ENCODE measurements at places on chromosomes 7 and 10.

- no peak for DNase-seq
Measured at GRCh38 chr10:117237401-117237991, 3.4 kb upstream of the SLC18A2 start.

GRCh38 chr10:27564398-27564797 lies 60.3 kb downstream of the RAB18 start:
- no peak for DNase-seq

- DNase-seq: peak; percentile 80
Measured at GRCh38 chr7:138752518-138753149, 45.2 kb upstream of the TMEM213 start.

GRCh38 chr10:93160140-93160539 lies 86.4 kb downstream of the CYP26A1 start:
- DNase-seq: no peak

DNA sequence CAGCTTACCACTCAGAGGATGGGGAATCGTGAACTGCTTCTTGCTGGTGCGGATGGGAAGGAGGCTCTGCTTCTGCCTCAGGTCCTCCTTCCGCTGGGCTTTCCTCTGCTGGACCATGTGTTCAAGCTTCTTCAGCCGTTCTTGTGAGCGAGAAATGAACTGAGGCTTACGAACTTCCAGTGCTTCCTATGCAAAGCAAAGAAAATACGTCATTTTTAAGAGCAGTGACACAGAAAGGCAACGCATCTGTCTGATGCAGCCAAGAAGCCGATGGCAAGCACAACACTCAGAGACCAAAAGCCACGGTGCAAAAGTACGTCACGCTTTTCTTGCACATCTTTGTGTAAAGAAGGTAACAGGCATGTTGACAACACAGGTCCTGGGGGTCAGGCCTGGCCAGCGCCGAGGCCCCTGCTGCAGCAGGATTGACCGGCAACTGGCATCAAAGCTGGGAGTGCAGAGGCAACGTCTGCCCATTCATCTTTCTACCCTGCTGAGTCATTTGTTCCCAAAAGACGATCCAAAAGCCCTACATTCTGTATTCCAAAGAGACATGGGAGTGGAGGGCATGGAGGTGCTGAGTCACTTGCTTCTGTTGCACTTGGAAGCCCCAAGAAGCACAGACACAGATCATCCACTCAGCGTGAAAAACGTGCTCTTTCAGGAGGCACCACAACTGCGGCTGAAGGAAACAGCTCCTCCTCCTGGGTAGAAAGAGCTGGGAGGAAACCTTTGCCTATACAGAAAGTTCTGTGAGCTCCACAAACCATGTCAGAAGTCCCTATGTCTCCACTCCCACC lies 71.0 kb upstream of the ADAM12 start:
- DNase-seq: no peak

DNA sequence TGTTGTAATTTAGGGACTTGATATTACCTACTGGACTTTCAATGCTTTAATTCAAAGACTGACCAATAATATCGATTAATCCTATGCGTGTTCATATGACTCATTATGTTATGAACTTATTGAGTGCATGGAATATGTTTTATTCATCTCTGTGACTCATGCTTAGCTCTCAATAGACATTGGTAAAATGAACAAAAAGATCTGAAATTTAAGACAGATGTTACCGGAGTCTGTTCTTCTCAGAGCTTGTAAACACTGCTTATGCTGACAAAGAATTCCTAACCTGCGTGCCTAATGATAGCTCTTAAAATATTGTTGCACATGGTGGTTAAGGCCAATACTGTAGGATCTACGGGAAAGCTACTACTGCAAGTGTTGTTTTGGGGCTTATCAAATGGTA lies 131.5 kb upstream of the ACBD5 start:
- DNase-seq: no peak

- DNase-seq: no peak
Measured at GRCh38 chr7:149598721-149599308, 101.2 kb upstream of the ZNF746 start.

- no peak for DNase-seq
Measured at GRCh38 chr10:99775850-99776249, 6.6 kb upstream of the ABCC2 start.

DNA sequence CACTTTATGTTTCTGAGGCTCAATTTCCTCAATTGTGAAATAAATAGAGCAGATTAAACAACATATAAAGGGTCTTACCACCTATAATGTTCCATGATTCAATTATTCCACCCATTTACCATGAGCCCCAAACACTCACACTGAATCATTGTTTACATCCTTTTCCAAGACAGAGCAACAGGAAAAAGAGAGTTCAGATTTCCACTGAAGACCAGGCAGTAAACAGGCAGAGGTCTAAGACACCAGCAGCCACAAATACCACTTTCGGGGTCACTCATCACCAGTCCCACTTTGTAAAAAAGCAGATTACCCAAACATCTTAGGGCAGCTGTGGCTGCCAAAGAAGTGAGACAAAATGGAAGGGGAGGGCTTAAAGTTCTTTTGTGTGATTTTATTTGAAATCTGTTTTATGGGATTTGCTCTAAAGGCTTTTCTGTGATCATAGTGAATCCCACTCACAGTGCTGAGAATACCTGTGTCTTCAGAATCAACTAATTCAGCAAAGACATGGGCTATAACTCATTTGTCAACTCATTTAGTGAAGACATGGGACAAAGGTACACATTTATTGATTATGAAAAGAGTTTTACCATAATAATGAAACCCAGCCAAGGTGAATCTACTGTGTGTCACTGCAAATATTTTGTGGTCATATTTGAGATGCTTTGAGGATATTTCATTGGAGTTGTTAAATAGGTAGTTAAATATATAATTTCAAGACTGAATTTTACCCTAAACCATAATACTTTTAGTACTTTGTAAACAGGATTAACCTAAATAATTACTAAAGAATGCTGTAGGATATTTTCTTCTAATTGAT lies 24.8 kb upstream of the DLD start:
- DNase-seq: no peak

DNA sequence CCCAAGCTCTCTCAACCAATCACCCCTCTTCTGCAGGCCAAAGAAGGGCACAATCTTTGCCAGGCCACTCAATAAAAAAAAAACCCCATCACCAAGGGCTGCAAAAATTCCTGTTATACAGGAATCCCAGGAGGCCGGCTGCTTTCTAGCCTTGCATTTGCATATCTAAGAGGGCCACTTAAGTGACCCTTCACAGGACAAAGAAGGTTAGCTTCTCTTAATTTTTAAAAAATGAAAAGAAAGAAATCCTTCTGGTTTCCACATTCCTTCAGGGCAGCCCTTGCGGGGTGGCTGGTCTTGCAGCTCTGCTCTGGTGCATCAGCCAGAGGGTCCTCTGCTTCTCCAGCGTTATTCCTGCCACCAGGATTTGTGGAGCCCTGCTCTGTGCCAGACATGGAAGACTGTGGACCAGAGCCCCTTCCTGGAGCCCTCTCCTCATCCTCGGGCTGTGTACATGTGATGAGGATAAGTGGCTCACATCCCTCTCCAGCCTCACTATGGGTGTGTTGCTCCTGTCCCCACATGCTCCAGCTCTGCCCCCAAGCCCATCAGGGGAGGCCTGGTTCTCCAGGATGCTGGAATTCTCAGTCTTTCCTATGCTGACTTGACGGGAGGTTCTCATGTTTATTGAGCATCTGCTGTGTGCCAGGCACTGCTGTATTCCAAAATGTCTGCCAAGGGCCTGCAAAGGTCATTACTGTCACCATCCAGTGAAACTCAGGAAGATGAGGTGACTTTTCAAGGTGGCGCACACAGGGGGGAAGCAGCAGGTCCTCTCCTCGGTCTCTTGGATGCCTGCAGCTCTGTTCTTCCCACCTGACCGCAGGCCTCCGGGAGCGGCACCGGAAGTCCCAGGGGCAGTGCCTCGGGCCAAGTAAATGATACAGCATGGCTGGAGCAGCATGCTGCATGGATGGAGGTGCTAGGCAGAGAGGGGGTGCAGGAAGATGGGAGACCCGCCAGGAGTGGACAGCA lies 67.7 kb downstream of the ARHGAP22 start:
- DNase-seq: no peak

- no peak for DNase-seq
Measured at GRCh38 chr10:9140373-9140772, 1085.9 kb downstream of the GATA3 start.

DNA sequence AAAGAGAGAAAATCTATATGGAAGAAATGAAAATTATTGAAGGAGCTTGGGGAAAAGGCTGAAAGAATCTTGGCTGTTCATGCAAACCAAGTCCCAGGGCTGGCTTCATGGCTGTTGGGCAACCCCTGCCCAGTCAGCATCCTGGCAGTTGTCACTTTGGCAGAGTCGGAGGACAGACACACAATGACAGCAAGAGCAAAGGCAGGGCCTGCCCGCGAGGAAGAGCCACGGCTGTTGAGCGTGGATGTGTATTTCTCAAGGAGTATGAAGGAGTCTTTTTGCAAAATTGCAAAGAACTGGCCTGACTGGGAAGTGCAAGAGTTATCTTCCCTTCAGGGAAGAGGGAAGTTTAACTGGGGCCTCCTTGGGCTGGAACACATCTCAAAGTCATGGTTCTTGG lies 11.7 kb downstream of the PTPRE start:
- DNase-seq: no peak

- DNase-seq: no peak
Measured at GRCh38 chr7:139294951-139295575, 46.1 kb upstream of the FMC1 start.

- DNase-seq: no peak
Measured at GRCh38 chr10:117139581-117140524, 1.8 kb upstream of the VAX1 start.

- DNase-seq: no peak
Measured at GRCh38 chr7:149809215-149809614, 29.0 kb upstream of the ZNF862 start.

- DNase-seq: no peak
Measured at GRCh38 chr7:66929165-66929564, 8.1 kb downstream of the TMEM248 start.

- DNase-seq: no peak
Measured at GRCh38 chr10:127999297-128000129, 92.6 kb downstream of the PTPRE start.

- DNase-seq: no peak
Measured at GRCh38 chr7:53993224-53993623, 549.0 kb upstream of the VSTM2A start.

GRCh38 chr10:43294241-43294658 lies 27.4 kb upstream of the RASGEF1A start:
- no peak for DNase-seq

GRCh38 chr7:27251652-27252590 lies 9.3 kb downstream of the EVX1 start:
- no peak for DNase-seq

- no peak for DNase-seq
Measured at GRCh38 chr10:103855852-103856796, 748 bp upstream of the SH3PXD2A start.

DNA sequence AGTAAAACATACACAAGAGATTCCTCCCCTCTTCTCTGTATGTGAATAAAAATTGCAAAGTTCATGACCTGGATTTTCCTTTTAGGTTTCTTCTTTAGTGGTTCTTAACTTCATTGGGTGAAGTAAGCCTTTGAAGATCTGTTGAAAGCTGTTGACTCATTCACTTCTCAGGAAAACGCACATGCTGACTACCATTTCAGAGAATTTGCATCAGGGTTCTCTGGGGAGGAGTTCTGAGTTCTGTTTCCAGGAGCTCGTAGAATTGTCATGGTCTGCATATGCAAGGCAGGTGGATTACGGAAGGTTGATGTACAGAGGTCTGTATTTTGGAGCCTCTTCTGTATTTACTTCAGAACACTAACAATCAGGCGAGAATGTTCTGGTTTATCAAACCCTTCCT lies 962 bp upstream of the SLC26A4 start:
- DNase-seq: no peak

- no peak for DNase-seq
Measured at GRCh38 chr7:117229350-117229749, 93.5 kb downstream of the WNT2 start.

GRCh38 chr10:19048489-19048888 lies at the start of gene MALRD1:
Gene MALRD1, plus strand, starts transcription at chr10:19048801. Its CDS starts 138 bp downstream, at chr10:19048939.
- DNase-seq: no peak

DNA sequence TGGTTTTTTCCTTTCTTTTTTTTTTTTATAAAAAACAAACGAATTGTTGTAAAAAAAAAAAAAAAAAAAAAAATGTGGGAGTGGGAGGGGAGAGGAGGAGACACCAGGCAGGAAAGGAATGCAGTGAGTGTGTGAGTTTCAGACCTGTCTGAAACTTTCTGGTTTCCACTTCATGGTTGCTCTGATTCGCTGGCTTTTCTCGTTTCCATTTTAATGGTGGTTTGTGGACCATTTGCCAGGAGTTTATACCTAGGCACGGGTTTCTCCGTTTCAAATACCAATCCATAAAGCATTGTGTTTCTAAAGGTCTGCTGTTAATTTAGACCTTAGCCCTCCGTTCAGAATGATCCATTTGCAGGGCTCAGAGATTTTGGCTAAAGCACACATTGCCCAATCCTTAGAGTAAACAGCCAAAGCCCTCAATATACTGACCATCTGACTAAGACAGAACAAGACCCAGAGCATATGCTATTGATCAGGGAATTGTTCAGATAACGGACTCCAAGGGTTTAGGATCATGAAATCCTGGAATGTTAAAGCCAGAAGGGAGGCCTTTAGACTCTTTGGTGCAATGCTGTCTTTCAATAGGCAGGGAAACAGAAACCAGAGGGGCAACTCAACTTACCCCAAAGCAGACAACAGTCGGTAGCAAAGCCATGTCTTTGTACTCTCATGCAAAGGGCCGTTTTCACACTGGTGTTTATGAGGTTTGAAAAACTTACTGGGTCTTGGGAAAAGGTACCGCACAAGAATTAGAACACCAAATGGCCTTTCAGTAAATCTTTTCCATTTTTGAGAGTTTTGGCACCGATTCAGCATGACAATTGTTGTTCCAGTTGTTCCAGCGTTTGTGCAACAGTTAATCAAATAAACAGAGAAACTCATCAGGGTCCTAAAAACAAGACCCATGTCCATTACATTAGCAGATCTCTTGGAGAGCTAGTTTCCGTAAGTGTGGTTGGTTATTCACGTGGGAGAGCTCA lies 94.3 kb upstream of the AGBL3 start:
- DNase-seq: no peak

DNA sequence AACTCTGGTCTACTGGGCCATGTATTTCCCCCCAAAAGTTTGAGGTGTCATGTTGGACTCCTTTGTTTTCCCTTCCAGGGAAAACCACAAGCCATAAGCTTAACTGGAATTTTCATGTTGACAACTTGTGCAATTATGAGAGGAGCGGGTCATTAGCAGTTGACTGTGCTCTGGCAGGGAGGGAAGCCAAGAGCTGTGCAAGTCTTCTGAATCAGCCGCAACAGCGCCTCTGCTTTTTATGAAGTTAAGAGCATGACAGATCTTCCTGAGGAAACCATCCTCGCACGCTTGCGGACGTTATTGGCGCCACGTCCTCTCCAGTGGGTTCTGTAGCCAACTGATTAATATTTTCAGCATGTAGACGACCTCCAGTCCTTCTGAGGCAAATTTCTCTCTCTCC lies 148.7 kb upstream of the MKI67 start:
- DNase-seq: no peak

DNA sequence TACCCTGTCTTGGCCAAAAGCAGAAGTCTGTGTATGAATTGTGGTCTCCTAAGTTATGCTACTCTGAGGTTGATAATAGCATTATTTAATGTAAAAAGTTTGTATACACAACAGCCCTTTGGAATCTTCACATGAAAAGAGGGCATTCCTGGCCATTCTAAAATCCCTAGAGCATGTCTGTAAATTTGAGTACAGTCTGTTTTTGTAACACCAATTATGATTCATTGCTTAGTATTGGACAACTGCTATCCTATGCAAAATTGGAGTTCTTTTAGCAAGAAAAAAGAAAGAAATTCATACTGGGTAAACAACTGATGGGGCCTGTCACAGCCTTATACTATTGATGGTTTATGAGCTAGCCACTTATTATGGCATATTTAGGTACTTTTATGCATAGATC lies 10.2 kb downstream of the CUTC start:
- no peak for DNase-seq

- no peak for DNase-seq
Measured at GRCh38 chr10:2278363-2278762, 541.0 kb upstream of the ADARB2 start.
